Umbilical cord (tissue), 2 donors: ENCODE measurements at places on chromosomes 3 and 15. TPM values are rescaled to one million over a fixed set of nuclear protein-coding genes. Genes with fewer than 3 reads are reported as not detected.

DNA sequence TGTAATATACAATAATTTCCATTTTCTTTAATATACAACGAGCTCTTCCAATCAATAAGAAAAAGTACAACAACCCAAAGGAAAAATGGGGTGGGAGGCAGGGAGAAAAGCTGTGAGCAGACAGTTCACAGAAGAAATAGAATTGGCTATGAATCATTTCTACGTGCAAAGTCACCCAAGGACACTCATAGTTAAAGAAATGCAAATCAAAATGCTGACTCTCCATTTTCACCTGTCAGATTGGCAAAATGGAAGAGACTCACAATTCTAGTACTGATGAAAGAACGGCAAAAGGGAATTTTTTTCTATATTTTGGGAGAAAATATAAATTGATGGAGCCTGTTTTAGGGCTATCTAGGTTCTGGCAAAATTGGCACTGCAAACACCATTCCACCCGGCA is 116.3 kb upstream of the MEF2A start:
- DNase-seq = no peak

GRCh38 chr3:129164500-129164899 is 3.6 kb upstream of the ISY1 start:
- no peak for DNase-seq

DNA sequence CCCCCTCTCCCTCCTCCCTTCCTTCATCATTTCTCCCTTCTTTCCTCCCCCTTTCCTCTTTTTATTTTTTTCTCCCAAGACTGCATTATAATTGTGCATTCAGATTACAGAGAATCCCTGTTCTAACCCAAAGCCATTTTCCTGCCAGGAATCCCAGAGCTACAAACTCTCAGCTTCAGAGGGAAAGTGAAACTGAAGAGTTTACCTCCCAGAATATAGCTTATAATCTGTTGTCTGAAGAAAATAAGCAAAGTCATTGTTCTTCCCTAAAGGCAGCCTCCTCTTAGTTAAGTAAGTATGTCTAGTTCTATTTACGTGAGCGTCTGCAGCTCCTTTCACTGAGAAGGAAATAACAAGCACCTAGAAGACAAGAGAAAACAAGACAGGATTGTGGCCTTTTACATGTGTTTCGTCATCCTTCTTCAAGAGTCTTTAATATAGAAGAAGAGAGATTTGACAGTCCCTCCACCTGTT is 97.2 kb downstream of the CHST2 start:
- DNase-seq = peak; percentile 48

GRCh38 chr15:57144448-57144847 is 226.0 kb downstream of the TCF12 start:
- no peak for DNase-seq

GRCh38 chr15:70492240-70493177 is 270.8 kb downstream of the UACA start:
- peak; percentile 52 for DNase-seq

GRCh38 chr3:65733459-65733858 is 305.3 kb downstream of the MAGI1 start:
- DNase-seq = peak; percentile 53

GRCh38 chr15:91447991-91448644 is 348.1 kb downstream of the SV2B start:
- no peak for DNase-seq

GRCh38 chr3:127063916-127064315 is 81.0 kb downstream of the PLXNA1 start:
- DNase-seq = no peak

- no peak for DNase-seq
These were observed 786.6 kb upstream of the DPPA4 start for GRCh38 chr3:110123946-110124345.

- no peak for DNase-seq
These were observed 47.1 kb downstream of the PDIA5 start for GRCh38 chr3:123113889-123114450.

- DNase-seq = no peak
These were observed 4.2 kb downstream of the RMDN3 start for GRCh38 chr15:40750885-40751284.

- DNase-seq = peak; percentile 82
These were observed 26.3 kb upstream of the MNS1 start for GRCh38 chr15:56491110-56491722.

DNA sequence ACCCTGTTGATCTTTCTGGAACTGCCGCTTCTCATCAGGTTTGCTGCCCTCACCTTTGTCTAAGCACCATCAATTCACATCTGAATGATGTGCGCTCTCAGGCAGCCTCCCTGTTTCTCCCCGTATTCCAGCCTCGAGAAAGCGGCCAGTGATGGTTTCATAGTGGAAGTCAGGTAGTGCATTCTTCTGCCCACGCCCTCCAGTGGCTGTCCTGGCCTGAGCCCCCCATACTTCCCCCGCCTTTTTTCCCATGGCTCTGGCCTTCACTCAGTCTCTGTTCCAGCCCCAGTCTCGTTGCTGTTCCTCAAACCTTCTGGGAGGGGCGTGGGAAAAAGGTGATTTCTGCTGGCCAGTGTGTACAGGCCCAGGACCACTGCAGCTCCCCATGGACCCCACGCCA is 101.3 kb downstream of the ASB7 start:
- DNase-seq = no peak

GRCh38 chr3:127654374-127654773 is 18.4 kb upstream of the ABTB1 start:
- DNase-seq = no peak

SLC9C1 gene
- total RNA-seq = 4.1 TPM

P3H2 gene
- 22.9 TPM for total RNA-seq

TEX9 gene
- total RNA-seq = 10.4 TPM

GBE1 gene
- 114 TPM for total RNA-seq

CDHR4 gene
- not detected for total RNA-seq

DLG1 gene
- total RNA-seq = 102 TPM

FAM107A gene
- total RNA-seq = 2.6 TPM

TMEM158 gene
- 72.2 TPM for total RNA-seq

WDR72 gene
- total RNA-seq = 5.1 TPM

BUB1B gene
- total RNA-seq = 1.7 TPM

KBTBD13 gene
- total RNA-seq = not detected
